Activated CD4-positive, alpha-beta T cell treated with anti-CD3 and anti-CD28 coated beads, Interleukin-2, Interleukin-4, amounts not matched to agents 100 ng/mL and 50 ng/mL, durations not matched to agents 16 hours and 8 hours (primary cell): ENCODE measurements at places on chromosomes 13 and 19.

DNA sequence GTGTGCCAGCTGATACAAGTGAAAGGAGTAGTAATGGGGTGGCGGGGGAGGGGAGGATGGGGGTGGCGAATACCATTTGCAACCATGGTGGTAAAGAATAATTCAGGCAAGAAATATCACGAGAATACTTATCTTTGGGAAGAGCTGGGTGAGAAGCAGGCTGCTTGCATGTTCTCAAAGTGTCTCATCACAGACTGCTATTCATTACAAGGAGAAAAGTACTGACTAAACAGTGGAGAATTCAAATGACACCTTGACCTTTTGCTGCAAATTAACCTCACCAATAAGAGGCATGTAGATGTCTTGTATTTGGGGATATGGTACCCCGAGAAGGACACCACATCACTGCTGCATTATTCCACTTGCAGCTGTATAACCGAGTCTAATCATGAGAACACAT is 585.7 kb upstream of the GPC6 start:
- no peak for DNase-seq

DNA sequence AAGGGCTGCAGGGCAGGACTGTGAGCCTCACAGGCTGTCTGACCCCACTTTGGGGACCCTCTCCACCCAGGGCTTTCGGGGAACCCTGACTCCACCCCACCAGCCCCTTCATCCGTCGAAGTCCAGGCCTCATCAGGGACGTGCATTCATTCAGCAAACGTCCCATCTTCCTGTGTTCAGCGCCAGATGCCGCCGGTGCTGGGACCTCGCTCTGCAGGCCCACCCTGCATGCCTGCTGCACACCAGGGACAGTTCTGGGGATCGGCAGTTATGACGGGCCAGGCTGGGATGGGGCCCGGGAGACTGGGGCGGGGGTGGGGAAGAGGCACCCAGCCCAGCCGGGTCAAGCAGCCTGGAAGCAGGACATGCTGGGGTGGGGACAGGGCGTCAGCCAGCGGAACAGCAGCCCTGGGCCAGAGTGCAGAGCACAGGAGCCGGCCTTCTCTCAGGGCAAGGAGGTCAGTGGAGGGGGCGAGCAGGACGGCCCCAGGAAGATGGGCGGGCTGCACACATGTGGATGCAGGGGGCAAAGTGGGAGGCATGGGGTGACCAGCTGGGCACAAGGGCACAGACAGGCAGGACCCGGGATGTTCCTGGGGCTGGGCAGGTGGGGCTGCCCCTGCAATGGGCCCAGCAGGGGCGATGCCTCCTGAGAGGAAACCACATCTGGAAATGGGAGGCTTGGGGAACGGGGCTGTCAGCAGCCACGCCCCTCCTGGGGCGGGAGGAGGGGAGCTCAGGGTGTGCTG is 5.1 kb downstream of the GAMT start:
- no peak for DNase-seq

DNA sequence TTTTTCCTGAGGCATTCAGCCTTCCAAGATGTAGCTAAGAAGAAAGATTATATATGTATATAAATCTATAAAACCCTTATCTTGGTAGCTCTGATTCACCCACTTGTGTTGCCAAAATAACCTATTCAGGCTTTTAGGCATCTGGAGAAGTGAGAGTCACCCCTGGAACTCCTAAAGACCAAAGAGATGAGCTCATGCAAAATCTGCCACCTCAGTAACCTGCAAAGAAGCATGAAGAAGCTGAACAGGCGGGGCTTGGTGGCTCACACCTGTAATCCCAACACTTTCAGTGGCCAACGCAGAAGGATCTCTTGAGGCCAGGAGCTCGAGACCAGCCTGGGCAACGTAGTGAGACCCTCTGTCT is 393.7 kb downstream of the FOXO1 start:
- no peak for DNase-seq

GRCh38 chr19:40560092-40560507 is 16.6 kb upstream of the SHKBP1 start:
- DNase-seq, result no peak

GRCh38 chr19:24054044-24054935 is 32.7 kb upstream of the ZNF254 start:
- DNase-seq, result peak; percentile 81

DNA sequence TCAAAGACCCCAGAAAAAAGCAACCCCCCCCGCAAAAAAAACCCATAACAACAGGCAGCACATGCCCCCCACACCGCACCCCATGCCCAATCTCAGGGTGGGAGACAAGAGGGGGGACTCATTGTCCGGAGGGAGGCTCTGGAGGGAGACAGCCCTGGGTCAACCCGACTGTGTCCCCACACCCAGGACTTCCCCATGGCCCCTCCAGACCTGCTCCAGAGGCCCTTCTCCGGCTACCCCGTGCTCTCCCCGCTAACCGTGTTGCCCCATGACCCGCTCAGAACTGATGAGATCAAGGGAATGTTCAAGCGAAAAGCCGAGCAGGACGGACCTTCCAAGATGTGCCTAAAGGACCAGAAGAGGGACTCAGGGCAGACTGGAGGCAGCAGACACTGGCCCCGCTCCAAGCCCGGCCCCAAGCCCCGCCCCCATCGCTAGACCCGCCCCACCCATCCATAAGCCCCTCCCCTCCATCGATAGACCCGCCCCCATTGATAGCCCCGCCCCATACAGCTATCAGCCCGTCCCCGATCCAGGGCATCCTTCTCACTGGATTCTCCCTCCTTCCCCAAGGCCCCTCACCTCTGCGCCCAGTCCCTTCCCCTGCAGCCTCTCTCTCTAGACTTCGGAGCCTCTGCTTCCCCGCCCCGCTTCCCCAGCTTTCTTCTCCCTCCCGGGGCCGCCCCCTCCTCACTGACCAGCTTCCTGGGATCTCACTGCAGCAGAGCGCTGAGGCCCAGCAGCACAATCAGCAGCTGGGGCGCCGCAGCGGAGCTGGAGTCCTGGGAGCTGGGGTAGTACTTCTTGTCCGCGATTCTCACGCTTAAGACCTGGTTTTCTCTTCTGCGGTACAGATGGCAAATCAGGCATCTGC is 2.2 kb downstream of the BST2 start:
- DNase-seq, result peak; percentile 50

GRCh38 chr13:29510651-29511084 is 84.8 kb downstream of the SLC7A1 start:
- no peak for DNase-seq

DNA sequence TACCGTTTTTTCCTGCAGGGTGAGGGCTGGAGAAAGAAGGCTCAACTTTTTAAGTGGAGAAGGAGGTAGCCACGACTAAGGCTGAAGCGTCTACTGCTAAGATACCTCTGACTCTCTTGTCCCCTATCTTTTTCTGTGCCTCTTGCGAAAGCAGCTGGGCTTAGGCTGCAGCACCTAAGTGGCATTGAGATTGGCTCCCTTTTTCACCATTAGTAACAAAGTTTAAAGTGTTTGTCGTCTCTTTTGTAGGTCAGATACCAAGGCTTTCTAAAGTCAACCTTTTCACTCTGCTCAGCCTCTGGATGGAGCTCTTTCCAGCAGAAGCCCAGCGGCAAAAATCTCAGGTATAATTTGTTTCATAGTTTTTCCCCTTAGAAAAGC is 887 bp downstream of the CDADC1 start:
- DNase-seq, result no peak

GRCh38 chr19:45171211-45171623 is 6.8 kb downstream of the TRAPPC6A start:
- DNase-seq, result peak; percentile 65

DNA sequence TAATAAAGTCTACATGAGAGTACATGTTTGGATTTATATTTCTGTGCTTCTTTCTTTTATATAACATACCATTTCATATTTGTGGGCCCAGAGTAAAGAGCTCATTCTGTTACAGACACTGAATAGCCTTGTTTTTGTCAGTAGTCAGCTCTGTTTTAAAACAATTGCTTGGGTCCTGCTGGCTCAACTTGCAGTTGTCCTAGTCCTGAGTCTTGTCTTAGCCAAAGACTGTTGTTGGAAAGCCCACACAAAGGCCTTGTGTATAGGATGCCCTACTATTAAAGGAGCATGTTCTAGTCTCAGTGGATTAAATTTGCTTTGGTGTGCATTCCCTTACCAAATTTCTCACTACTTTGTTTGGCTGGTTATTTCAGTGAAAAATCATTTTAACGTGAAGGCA is 3.8 kb upstream of the KCNRG start:
- no peak for DNase-seq

GRCh38 chr13:79241697-79242096 is 164.4 kb downstream of the RBM26 start:
- DNase-seq, result no peak

GRCh38 chr19:33177417-33177979 is 16.6 kb upstream of the LRP3 start:
- no peak for DNase-seq

- DNase-seq, result no peak
Observed at GRCh38 chr13:21079761-21080592, 18.6 kb upstream of the LATS2 start.

GRCh38 chr19:17755977-17756670 is 4.8 kb downstream of the FCHO1 start:
- DNase-seq, result no peak

GRCh38 chr19:5536337-5536894 is 31.3 kb downstream of the TINCR start:
- DNase-seq, result no peak

- peak; percentile 27 for DNase-seq
Observed at GRCh38 chr13:25752957-25753551, 298.8 kb downstream of the SHISA2 start.

DNA sequence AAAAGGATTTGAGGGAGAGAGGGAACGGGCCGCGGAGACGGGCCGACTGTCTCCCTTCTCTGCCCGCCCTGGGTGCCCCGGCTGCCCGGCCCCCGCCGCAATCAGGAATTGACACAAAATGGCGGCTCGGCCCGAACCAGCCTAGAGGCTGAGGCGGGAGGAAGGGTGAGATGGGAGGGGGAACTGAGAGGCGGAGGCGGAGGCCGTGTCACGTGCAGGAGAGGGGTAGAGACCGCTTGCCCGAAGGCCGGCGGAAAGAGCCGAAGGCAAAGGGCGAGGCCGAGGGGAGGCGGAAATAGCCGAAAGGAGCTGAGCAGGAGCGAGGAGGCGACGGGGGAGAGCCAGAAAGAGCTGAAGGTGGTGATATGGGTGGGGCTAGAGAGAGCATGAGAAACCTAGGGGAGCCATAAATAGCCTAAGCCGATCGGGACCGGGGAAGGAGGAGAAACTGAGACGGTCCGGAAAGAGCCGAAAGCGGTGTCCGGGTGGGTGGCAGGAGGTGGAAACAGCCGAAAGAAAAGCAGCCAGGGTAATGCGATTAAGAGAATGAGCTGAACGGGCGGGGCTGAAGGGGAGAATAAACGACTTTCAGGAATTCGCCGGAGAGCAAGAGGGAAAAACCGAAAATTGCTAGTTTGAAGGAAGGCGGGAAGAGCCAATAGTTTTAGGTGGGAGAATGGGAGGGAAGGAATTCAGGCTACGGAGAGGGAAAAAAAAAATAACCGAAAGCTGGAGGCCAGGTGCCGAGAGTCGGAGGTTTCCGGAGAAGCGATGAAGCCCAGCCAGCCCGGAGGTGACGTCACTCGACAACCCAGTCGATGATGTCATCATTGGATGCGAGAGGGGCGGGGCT is at the start of gene ZC3H4:
TSS of gene ZC3H4 (minus strand) at position 780 of the 853 bp plus-strand sequence. CDS start 1,192 bp downstream, outside the sequence.
- peak; percentile 100 for DNase-seq

GRCh38 chr13:75636436-75637180 is 478 bp downstream of the LMO7 start:
- DNase-seq, result peak; percentile 7

DNA sequence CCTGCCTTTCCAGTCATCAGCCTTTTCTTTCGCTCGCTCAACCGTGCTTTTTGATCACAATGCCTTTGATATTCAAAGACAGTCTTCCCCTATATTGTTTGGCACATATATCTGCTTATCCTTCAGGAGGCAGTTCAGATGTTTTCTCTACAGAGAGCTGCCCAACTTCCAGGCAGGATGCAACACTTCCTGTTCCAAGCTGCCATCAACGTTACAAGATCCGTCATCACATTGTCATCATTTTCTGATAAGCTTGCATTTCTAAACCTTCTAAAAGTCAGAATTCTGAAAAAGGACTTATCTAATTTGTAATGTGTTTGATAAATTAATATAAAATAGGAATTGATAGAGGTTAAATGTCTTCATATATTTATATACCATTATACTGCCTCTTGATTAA is 574.2 kb downstream of the TBC1D4 start:
- DNase-seq, result no peak

DNA sequence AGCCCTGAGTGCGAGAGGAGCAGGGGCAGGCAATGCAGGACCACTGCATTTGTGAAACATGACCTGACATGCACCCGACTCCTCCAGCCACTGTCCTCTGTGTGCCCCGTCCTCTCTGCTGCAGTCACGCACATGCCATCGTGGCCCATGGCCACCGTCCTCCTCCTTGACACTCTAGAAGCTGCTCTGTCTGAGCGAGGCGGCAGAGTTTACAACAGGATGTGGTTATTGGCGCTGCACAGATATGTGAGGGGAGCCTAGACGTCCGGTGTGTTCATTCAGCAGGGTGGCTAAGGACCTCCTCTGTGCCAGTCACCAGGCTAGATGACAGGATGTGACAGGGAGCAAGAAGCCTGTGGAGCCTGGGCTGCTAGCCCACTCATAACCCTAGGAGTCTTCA is 277.8 kb downstream of the FOXO1 start:
- DNase-seq, result peak; percentile 94
